ENCODE measurements at places on chromosomes 6 and 20.
A peak's percentile ranks its signal among the peaks of the same experiment; 100 is the strongest.

GRCh38 chr6:134168590-134169208 lies 116.3 kb upstream of the SLC2A12 start:
- peak; percentile 51 for DNase-seq

GRCh38 chr6:107540465-107540857 lies 50.5 kb downstream of the SOBP start:
- no peak for DNase-seq

GRCh38 chr6:47729457-47729856 lies 31.1 kb downstream of the ADGRF4 start:
- no peak for DNase-seq

- no peak for DNase-seq
Observed at GRCh38 chr6:169236988-169237387, 16.7 kb downstream of the THBS2 start.

GRCh38 chr6:87068795-87069194 lies 26.1 kb downstream of the CGA start:
- no peak for DNase-seq

DNA sequence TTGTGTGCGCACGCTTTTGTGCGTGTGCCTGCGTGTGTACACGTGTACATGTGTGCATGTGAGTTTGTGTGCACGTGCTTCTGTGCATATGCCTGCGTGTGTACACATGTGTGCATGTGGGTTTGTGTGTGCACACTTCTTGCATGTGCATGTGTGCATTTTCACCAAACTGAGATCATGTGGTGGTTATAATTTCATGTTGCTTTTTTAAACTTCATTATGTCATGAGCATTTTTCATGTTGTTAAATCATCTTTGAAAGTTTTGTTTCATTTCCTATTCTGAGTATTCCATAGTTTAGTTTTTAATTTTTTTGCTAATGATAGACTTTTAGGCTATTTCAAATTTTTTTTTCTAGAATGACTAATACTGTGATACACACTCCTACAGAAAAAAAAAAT lies 6.4 kb upstream of the CST3 start:
- no peak for DNase-seq

- peak; percentile 33 for DNase-seq
Observed at GRCh38 chr6:89122625-89123024, 4.8 kb upstream of the SRSF12 start.

DNA sequence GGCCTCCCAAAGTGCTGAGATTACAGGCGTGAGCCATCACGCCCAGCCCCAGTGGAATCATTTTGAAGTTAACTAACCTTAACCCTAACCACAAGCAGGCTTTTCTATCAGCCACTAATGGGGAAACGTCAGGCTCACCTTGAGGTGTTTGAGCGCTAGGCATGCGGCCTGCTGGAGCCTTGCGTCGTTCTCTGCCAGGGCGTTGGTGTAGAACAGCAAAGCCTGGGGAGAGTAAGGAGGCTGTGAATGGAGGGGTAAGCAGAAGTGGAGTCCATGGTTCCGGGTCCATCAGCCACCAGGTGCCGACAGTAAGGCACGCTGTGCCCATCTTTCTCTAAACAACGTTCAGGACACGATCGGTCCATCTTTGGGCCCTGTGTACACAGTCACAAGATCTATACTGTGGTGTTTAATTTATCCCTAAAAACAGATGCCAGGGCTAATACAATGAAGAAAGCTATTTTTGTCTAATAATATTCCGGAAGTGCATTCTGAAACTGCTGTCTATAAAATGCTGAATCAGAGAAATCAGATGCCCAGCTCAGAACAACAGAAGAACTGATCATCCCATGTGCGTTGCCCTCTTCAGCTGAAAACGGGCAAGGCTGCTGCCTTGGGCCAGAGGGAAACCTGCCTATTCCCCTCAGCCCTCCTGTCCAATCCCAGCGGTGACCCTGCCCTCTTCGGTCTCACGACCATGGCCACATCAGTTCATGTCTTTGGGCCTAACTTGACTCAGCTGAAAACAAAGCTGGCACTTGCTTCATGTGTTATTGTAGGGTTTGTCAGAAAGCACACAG lies 79.6 kb downstream of the PTPN1 start:
- DNase-seq = no peak

- DNase-seq = no peak
Observed at GRCh38 chr20:62605236-62605943, 36.9 kb upstream of the SLCO4A1 start.

- no peak for DNase-seq
Observed at GRCh38 chr20:8385247-8385646, 253.2 kb downstream of the PLCB1 start.

DNA sequence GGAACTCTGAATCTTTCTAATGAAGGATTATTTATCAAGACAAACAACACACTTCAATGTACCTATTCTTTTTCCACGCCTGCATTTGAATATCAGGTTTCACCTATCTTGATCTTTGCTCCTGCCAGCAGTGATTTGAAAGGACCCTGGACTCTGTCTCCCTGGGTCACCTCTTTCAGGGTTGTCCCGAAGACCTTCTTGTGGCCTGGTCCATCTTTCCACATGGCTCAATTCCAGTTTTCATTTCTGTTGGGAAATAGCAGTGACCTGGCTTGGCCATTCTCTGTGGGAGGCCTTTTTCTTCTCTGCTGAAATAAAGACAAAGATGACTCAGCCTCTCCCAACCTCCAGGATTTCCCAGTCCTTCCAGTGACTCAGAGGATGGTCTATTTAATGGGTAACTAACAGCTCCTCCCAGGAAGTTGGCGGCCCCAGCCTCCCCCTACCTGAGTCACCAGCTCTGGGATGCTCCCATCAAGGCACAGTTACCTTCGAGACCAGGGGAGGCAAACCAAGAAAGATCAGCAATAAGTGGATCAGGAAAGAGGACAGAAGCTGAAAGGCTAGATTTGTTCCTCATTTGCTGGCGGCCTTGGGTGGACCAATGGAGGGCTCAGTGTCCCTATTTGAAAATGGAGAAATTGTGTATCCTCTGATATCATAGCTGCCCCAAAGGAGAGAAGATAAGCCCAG lies 120.2 kb upstream of the RNF24 start:
- peak; percentile 93 for DNase-seq

GRCh38 chr6:51029561-51029960 lies 210.9 kb downstream of the TFAP2B start:
- DNase-seq = no peak

- DNase-seq = no peak
Observed at GRCh38 chr6:21556511-21556910, 37.0 kb upstream of the SOX4 start.

- no peak for DNase-seq
Observed at GRCh38 chr6:169171951-169172350, 81.7 kb downstream of the THBS2 start.

DNA sequence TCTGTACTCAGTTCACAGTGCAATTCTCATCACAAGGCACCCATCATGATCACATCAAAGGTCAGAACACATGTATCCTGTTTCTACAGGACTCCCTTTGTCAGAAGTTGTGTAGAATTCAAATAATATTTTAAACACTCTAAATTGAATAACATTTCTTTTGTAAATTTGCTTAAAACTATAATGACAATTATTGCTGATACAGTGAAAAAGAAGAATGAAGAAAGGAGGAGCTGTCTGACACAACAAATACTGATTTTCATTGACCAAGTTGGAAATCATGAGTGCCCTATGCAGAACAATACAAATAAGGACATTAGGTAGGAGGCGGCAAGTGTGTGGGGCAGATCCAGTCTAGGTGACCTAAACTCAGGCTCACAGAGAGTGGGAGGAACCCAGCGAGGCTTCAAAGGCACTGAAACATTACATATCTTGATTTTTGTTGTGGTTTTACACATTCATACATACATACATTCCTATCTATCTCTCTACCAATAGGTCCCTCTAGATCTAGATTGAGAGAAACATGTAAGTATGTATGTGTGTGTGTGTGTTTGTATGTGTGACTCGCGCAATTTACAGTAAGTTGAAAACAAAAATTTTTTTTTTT lies 79.2 kb upstream of the SLC2A12 start:
- DNase-seq = no peak

DNA sequence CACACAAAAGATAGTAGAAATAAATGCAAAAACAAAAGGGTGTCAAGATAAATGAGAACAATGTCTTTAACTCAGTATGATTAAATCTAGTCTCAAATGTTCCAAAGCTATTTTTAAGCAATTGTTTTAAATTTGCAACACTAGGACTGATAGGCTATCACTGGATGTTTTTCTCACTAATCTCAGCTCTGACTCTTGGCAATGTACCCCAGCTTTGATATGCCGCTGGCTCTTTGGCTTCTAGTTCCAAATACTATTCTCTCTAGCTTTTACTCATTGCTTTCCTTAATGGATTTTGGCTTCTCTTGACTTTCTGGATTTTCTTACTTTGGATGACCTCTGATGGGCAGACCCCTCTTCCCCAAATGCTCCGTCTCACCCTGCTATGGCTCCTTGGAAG lies 116.0 kb upstream of the SLC35B3 start:
- no peak for DNase-seq

DNA sequence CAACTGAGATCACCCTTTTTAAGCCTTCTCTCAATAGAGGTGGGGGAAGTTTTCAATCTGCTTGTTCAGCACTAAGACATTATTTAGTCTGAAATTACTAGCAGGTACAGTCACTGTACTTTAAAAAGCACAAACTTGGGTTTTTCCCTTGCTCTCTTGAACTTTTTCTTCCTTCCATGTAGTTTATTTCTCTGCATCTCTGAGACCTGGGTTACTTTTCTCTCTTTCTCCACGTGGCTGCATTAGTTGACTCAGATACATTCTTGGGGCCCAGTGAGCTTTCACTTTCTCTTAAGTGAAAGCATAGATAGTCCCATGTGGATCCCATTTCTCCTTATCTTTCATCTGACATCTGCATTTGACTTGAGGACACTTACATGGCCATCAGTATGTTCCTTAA lies 433.9 kb upstream of the MAP3K7 start:
- no peak for DNase-seq

- DNase-seq = no peak
Observed at GRCh38 chr6:15916581-15916980, 212.3 kb upstream of the MYLIP start.

GRCh38 chr6:139821676-139822223 lies 447.3 kb upstream of the CITED2 start:
- no peak for DNase-seq

- DNase-seq = no peak
Observed at GRCh38 chr6:19157486-19157885, 679.7 kb upstream of the ID4 start.

DNA sequence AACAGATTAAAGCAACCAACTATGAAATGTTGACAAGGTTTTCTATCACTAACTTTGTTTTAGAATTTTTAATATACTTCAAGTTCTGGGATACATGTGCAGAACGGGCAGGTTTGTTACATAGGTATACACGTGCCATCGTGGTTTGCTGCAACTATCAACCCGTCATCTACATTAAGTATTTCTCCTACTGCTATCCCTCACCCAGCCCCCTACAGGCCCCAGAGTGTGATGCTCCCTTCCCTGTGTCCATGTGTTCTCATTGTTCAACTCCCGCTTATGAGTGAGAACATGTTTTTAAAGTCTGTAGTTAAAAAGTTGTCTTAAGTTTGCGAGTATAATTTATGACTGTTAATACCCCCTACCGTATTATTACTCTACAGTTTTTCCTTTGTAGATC lies 844.3 kb upstream of the MANEA start:
- DNase-seq = no peak

DNA sequence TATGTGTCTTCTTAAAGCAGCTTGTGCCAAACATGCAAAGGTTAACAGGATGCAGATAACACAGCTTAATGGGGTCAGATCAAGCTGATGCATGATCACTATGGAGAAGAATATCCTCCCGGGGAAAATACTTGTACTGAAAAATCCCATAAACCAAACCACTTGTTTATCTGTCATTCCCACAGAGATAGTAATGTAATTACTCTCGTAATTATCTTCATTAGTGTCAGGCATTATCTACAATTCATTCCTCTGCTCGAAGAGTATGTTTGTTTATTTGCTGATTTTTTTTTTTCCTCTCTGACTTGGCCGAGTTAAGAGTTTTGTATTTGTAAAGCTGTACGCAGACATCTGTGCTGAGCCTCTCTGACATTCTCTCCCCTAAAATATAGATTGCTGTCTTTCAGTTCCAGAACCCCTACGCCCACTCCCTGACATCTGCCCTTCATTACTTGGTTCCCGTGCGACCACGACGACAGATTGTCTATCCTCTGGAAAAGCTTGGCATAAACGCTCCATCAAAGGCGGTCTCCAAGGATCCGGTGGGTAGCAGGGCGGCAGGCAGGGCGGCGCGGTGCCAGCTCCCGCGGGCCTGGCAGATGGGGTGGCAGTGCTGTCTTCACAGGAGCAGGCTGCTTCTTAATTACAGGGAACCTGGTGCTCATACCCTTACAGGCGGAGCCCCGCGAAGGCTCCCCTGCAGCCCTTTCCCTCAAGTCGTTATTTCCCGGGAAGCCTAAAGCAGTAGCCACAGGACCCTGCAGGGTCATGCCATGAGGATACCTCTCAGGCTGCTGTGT lies 147.2 kb downstream of the CFAP61 start:
- DNase-seq = no peak

DNA sequence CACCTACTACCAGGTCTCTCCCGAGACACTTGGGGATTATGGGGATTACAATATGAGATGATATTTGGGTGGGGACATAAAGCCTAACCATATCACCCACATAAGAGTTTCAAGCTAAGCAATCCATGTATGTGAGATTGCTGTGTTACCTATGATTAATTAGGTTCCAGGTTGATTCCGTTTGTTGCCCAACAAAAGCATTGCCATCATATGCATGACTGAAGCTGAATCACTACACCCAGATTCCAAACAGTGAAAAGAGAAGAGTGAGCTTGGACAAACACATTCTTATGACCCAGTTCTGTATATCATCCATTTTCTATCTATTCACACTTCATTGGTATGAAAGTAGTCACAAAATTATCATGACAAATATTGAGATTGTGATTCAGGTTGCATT lies 952.5 kb upstream of the MAN1A1 start:
- DNase-seq = no peak

DNA sequence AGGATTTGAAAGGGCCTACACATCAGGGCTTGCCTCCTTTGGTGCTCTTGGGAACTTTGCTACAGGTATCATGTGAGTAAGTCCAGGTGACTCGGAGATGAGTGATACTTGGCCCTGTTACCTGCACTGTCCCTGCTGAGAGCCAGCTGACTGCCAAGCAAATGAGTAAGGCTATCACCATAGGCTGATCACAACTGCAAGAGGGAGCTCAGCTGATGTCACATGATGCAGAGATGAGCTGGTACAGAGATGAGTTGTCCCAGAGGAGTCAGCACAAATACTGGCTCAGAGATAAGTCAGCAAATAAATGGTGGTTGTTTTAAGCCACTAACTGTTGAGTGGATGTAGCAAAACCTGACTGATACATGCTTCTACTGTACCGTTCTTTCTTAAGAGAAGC lies 41.4 kb downstream of the LAMP5 start:
- no peak for DNase-seq

DNA sequence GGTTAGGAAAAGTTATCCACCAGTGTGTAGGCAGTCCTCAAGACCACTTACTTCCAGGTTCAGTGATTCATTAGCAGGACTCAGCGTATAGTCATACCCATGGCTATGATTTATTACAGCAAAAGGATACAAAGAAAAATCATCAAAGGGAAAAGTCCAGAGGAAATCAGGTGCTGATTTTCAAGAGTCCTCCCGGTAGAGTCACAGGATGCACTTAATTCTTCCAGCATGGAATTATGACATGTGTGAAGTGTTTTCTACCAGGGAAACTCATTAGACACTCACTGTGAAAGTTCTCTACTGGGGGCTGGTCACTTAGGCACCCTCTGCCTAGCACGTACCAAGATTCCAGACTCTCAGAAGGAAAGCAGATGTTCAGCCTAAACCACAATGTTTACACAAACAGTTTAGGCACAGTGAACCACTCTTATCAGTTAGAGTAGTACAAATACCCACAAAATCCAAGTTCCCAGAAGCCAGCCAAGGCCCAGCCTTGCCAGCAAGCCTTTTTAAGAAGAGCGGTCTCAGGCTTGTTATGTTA lies 10.2 kb downstream of the WFDC3 start:
- no peak for DNase-seq

All from inflammatory macrophage treated with lipopolysaccharide for 1 hour (primary cell).